ENCODE measurements at places on chromosomes 12 and 14.

DNA sequence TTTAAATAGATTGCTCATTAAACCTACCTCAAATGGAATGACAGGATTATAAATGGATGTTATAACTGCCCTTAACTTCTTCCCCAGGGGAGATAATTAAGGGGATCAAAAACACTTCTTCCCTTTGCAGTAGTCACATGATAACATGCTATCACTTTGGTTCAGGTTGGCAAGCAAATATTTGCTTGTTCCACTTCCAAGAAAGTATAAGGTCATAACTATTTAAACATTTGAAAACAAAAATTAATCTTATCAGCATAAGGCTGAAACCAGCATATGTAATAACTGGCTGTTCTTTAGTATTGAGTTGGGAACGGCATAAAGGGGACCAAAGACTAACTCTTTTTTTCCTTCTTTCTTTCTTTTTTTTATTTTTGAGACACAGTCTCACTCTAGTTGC is 2.4 kb upstream of the LYZ start:
- no peak for DNase-seq

DNA sequence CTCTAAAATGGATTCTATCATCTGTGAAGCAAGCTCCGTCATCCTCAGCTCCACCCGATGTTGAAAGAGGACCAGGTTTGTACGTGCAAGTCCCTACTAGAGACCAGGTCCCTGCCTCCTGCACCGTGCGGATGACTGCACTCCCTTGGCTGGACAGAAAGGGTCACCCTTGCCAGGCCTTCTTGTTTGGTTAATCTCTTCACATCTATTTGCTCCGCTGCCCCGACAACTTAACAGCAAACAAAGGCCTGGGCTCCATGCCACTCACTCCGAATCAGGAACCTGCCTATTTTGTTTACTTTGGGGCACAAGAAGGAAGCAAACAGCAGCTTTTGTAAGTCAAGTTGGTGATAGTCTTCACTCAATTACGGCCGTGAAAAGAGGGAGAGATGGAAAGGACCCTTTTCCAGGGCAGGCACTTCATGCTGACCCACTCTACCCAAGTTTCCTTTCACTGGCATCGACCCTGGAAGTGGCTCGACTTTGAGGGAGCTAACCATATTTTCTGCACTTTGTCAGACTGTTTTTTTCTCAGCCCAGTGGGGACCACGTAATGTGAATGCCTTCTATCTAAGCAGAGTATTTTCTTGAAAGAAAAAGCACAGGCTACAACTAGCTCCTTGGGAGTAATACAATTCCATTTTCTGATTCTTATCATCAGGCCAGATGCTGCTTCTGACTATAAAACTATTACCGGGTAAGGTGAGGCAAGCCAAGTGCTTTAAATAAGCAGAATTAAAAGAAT is 202.6 kb downstream of the FOXN3 start:
- peak; percentile 31 for DNase-seq

DNA sequence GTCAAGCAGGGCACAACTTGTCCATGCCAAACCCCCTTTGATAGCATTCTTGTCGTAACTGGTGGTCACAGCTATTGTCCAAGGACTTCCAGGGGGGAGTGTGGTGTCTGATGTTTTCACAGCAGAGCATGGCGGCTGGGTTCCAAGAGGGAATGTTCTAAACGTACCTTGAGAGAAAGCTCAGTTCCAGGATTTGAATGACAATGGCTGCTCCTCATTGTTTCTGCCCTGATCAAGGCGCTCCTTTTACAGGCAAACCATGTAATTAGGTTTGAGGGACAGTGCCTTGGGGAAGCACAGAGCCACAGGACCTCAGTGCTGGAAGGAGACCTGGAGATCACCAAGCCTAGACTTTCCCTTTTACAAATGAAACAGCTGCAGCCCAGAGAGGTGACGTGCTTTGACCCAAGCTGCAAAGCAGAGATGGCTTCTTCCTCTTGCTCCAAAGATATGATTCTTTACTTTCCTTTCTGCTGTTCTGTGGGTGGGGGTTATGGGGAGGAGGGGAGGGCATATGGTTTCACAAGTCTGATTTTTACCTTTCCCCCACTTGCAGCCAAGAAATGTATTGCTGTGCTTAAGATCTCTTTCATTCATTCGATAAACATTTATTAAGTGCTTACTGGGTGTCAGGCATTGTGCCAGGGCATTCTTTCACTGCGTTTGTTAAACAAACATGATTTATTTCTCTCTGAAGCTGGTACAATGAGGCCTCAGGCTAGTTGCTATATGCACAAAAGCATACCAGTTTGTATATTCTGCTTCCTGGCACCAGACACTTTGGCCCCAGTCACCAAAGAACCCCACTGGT is 172.8 kb downstream of the KTN1 start:
- peak; percentile 26 for DNase-seq

DNA sequence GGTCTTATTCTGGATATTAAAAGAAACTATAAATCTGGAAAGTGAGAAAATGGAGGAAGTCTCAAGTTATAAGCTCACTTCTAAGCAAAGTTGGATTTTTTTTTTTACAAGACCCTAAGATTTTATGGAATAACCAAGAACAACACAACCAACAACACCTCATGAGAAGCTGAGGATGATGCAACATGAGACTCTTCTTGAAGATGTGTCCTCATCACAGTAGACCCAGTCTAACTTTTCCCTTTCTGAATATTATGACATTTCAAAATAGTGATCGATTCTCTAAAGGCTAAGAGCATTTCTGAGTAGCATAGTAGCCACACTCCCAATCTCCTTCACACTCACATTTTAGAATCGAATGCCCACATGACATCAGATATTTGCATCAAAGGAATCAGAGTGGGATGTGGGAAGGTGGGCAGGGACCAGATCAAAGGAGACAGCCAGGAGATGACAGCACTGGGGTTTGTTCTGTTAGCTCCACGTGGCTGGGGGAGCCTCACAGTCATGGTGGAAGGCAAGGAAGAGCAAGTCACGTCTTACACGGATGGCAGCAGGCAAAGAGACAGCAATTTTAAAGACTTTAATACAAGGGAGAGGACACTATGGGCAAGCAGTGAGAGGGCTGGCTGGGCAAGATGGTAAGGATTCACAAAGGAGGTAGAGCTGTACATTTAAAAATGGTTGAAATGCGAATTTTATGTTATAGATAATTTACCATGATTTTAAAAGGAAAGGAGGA is 90.7 kb upstream of the MYL2 start:
- DNase-seq: no peak

DNA sequence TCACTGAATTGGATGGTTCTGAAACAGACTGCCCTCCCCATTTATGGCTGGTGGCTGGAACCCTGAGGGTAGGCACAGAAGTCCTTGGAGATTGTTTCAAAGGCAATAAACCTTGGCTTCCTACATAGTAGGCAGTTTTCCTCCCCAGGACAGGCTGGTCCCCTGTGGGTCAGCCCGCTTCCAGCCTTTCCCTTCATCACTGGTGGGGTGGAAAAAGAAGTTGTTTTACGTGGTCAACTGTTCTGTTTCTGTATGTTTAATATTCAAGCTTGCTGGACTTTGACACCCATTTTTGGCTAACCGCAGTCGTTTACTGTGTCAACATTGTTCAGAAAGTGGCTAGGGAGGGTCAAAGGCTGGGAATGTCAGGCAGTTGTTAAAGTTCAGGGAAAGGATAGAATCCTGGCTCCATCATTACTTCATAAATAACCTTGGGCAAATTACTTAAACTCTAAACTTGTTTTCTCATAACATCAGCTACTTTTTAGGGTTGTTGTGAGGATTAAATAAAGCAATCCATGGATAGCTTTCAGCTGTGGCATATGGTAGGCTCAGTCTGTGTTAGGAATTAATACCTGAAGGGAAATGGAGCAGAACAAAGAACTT is 2.4 kb downstream of the KLHDC2 start:
- DNase-seq: peak; percentile 20

- DNase-seq: no peak
Observed at GRCh38 chr12:68980476-68981212, 47.7 kb upstream of the CPM start.

- no peak for DNase-seq
Observed at GRCh38 chr12:67541625-67541991, 106.9 kb upstream of the DYRK2 start.

DNA sequence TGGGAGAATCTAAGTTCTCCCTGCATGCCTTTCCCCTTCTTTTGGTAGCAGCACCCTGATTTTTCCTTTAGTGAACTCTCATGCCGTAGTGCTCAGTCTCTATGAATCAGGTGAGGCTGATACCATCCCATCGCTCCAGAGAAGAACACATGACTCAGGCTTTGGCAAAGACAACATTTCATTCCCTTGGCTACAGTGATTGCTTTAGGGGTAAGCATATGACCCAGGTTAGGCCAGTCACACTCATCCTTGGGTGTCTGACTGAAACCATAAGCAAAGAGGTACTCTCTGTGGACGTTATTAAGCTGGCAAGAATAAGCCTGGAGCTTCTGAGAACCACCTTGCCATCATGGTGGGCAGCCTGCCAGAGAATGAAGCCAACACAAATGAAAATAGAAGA is 141.8 kb downstream of the MYRFL start:
- no peak for DNase-seq

GRCh38 chr12:107843351-107844311 is 69.1 kb downstream of the ASCL4 start:
- peak; percentile 11 for DNase-seq

DNA sequence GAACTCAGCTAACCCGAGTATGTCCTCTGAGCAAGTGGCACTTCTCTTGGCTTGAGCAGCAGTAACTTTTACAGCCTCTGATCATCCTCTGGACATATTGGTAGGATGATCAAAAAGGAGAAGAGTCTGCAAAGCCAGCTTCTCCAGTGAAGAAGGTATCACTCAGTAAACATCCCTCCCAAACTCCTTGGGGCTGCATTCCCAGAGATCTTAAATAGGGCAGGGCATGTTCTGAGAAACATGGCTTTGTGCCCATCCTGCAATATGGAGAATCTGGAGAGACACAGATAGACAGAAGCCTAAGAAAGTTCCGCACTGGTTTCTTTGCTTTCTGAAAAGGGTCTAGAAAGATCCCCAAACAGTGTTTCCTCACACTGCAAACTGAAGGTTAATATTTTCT is 65.4 kb downstream of the RBM19 start:
- no peak for DNase-seq

DNA sequence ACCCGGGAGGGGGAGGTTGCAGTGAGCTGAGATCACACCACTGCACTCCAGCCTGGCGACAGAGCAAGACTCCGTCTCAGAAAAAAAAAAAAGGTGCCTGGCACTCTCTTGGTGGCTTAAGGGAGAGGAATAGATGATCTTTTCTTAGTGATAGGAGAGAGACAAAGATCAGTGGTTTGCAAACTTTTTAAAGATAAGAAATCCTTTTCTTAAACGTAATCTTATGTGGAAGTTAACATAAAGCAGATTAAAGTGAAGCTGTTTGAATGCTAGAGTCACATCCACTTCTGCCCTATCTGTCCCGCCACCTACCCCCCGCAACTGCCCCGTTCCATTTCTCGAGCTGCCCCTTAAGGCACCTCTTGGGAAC is 6.3 kb upstream of the NINJ2 start:
- no peak for DNase-seq

DNA sequence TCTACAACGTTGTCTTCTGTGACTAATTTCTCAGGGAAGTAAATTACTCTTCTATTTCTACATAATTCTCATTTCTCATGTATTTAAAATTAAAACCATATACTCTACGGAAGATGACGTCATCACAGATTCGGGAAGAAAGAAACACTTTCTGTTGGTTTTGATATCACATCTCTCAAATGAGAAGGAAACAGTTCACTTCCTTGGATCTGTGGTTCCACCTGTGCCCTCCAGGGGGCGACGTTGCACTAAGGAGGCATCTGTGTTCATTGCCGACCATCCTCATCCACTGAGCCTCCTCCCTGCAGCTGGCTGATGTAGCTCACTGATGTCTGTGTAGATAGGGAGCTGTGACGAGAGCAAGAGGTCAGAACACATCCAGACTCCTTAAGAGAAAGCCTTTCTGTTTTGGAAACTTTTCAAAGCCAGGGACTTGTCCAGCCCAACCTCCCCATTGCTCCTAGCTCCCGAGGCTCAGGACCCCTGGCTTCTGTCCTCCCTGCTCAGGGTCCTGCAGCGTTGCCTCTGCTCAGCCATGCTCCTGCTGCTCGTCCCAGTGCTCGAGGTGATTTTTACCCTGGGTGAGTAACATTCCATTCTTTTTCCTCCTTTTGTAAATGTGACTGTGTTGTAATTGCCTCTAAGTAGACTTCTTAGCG is 172.7 kb upstream of the OR4E1 start:
- no peak for DNase-seq

- no peak for DNase-seq
Observed at GRCh38 chr14:68943107-68943506, 36.0 kb downstream of the ACTN1 start.

GRCh38 chr12:53218551-53219291 is 11.7 kb upstream of the ITGB7 start:
- DNase-seq: peak; percentile 42

DNA sequence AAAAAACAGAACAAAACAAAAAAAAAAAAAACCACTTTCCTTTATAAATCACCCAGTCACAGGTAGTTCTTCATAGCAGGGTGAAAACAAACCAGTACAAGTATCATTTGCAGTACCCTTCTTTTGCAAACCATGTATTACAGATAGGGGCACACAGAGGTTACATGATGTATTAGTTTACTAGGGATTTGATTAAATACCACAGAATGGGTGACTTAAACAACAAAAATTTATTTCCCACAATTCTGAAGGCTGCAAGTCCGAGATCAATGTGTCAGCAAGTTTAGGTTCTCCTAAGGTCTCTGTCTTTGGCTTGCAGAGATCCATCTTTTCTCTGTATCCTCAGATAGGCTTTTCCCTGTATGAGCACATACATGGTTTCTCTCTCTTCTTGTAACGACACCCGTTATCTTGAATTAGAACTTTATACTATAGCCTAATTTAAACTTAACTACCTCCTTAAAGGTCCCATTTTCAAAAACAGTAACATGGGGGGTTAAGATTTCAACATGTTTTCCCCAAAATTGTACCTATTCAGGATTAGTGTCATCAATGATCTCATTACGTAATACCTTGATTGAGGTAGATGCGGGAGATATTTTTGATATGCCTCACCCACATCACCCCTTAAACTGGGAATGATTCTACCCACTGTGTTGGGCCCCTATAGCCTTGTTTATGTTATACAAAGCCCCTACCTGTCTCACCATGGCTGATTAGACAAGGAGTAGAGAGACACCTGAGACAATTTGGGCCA is 3.5 kb upstream of the CEP128 start:
- no peak for DNase-seq

GRCh38 chr12:76874491-76875190 is 4.2 kb downstream of the CSRP2 start:
- DNase-seq: no peak

GRCh38 chr14:101217616-101218371 is 314.3 kb upstream of the RTL1 start:
- DNase-seq: no peak

- DNase-seq: no peak
Observed at GRCh38 chr12:30569426-30569825, 126.2 kb downstream of the IPO8 start.

All from AG10803 (cell line).